Right renal pelvis (tissue), 4 donors: ENCODE measurements at places on chromosomes 1 and 21.

DNA sequence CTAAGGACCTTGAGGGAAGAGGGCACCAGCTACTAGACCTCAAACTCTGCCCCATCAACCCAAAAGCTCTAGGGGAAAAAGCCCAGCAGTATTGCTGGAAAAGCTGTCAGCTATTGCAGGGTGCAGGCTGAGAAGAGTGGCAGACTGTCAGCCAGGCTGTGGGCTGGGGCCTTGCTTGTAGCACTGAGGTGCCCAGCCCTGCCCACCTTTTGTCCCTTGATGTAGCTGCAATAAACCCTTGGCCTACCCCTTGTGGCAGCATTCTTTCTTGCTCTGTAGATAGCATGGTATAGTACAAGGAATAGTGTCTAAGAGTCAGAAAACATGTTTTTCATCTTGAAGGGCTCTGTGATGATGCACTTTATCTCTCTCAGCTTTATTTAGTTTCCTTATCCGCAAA, 39.4 kb downstream of the CDC14A start:
- no peak for DNase-seq

- DNase-seq: no peak
Measured at GRCh38 chr1:193260896-193261295, 74.5 kb upstream of the B3GALT2 start.

GRCh38 chr1:177983482-177984135, 13.8 kb upstream of the SEC16B start:
- peak; percentile 2 for DNase-seq

DNA sequence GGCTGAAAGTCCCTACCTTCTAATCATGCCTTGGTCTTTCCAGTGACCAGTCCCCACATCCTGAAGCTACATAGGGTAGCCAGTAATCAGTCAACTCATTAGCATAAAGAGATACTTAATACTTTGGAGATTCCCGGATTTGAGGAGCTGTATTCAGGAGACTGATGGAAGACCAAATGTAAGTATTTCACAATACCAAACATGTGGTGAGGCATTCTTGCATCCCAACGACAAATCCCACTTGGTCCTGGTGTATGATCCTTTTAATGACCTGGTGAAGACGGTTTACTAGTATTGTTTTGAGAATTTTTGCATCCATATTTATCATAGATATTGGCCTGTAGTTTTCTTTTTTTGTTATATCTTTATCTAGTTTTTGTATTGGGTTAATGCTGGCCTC, 40.6 kb downstream of the RGS7 start:
- no peak for DNase-seq

- DNase-seq: no peak
Measured at GRCh38 chr1:205541161-205541886, 36.9 kb downstream of the CDK18 start.

GRCh38 chr1:42144711-42145388, 8.4 kb upstream of the GUCA2B start:
- no peak for DNase-seq

DNA sequence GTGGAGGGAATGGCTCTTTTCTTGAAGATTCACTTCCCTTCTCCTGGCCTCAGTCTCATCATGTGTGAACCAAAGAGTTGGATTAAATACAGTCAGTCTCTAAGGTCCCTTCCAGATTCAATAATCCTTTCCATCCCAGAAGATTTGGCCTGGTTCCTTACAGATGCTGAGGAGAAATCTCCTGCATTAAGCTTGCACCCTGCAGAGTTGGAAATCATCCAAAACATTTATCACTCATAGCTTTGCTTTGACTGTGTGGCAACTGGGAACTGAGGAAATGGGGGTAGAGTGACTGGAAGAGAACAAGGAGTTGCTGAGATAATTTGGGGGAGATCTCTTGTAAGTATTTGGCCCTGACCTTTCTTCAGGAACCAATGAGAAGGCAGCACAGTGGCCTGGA, 220.5 kb upstream of the SGIP1 start:
- no peak for DNase-seq

GRCh38 chr1:209367061-209367772, 216.3 kb upstream of the CAMK1G start:
- DNase-seq: no peak

GRCh38 chr1:114492978-114493377, 18.0 kb downstream of the TRIM33 start:
- DNase-seq: no peak

DNA sequence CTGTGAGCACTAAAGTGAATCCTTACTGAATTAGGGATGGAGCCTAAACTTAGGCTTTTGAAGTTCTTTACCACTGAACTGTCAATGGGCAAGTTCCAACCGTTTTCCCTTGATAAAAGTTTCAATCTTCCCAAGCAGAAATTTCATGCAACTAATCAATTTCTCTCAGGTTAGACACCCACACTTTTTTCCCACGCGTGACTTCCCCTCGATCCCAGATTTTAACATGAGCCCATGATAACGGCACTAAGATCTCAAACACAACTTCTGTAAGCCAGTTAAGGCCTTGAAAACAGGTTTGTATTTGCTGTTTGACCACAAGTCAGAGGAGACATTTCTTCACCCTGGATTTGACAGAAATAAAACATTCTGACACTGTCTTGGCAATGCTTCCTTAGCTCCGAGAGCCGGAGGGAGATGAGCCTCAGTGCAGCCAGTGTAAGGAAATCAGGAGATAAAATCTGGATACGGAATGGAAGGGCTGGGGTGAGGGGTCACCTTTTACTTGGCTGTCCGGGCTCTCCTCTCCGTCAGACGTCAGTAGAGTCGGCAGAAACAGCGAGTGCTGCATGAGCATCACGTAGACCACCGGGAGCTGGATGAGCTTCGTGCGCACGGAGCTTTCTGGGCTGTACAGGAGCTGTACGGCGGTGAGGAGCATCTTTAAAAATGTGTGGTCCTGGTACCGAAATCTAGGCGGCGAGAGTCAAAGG, 39.7 kb downstream of the MRAP start:
- no peak for DNase-seq

- DNase-seq: no peak
Measured at GRCh38 chr1:218380125-218380977, 35.2 kb downstream of the TGFB2 start.

GRCh38 chr1:182752077-182752988, 37.2 kb upstream of the NPL start:
- peak; percentile 49 for DNase-seq

DNA sequence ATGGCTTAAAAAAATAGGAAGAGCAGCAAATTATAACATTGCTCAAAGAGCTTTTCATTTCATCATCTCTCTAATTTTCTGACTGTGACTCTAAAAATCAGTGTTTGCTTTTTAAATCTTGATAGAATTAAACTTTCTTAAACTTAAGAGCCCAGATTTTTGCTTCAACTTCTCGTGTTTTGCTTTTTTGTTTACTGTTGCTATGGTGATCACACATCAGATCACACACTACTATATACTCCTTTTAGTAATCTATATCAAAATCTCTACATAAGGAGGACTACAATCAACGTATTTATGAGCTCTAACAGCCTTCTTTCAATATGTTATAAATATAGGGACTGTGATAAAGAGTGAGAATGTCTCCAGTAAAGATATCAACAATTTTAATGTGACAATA, 537.3 kb downstream of the KCNT2 start:
- no peak for DNase-seq

GRCh38 chr1:182249201-182249676, 142.4 kb downstream of the GLUL start:
- no peak for DNase-seq
